Esophagus squamous epithelium (tissue), 5 donors: ENCODE measurements at places on chromosomes 4 and X.

DNA sequence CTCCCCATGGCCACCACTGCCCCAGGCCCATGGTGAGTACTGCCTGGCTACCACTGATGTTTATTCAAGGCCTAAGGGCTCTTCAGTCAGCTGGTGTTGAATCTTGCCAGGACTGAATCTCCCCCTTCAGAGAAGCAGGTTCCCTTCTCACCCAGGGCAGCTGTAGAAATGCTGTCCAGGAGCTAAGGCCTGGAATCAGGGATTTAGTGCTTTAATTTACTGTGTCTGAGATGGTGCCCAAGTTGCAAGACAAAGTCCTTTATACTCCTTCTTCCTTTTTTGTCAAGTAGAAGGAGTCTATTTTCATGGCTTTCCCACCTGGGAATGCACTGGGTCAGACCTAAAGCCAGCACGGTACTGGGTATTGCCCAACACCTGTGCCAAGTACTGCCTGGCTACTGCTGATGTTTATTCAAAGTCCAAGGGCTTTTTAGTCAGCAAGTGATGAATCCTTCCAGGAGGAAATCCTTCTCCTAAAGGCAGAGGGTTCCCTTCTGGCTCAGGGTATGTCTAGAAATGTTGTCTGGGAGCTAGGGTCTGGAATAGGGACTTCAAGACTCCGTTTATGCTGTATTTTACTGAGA lies 117.6 kb upstream of the ATOH1 start:
- DNase-seq = no peak

GRCh38 chr4:38289553-38289952 lies 329.4 kb downstream of the PTTG2 start:
- DNase-seq = no peak

DNA sequence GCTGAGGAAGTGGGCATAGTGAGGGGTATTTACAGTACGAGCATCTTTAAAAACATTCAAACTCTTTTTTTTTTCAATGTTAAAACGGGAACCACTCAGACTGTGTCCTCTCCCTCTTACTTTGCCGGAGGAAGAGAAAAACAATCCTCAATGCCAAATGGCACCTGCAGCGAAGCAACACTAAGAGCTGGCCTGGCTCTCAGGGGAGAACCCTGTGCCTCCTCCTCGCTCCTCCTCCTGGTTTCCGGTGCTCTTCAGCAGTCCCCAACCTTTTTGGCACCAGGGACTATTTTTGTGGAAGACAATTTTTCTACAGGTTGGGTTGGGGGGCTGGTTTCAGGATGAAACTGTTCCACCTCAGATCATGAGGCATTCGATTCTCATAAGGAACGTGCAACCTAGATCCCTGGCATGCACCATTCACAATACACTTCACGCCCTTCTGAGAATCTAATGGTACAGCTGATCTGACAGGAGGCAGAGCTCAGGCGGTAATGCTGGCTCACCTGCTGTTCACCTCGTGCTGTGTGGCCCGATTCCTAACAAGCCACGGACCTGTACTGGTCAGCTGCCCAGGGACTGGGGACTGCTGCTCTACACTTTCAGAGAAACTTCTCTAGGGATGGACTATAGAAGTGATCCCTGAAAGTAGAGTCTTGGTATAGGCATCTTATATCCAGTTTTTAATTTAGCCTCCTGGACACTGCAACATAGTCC lies 404.1 kb downstream of the RAPGEF2 start:
- no peak for DNase-seq

GRCh38 chrX:112779139-112779538 lies 61.5 kb downstream of the AMOT start:
- no peak for DNase-seq

DNA sequence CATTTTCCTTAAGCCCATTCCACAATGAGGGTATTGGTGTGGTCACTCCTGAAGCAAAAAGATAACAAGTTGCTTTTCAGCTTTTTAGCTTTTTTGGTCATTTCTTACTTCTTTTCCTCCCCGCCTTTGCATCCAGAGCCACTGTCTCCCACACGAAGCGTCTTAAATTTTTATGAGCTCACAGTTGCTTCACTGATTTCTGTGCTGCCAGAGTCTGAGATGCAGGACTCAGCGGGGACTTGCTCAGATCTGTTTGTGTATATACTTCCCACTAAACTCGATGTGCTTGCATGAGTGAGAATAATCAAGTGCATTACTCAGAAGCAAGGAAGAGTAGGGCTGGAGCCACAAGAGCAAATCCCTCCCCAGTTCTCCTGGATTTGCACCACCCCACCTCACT lies 80.2 kb upstream of the FHL1 start:
- DNase-seq = no peak

- no peak for DNase-seq
Observed at GRCh38 chr4:138833974-138834373, 181.6 kb upstream of the NOCT start.

DNA sequence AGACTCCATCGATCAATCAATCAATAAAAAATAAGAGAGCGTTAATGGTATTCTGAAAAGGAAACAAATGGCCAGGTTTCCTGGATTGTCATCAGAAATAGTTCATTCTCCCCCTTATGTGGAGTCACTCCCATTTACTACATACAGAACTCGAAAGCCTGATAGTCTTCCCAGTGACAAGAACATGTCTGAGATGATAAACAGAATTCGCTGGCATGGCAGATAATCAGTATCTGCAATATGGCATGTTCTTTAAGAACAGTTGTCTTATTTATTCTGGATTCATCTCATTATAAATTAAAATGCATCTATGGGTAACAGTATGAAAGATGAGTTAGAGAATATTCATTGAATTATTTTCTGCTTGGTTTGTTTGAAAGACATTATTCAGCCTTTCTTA lies 61.4 kb downstream of the LRP2BP start:
- DNase-seq = no peak

DNA sequence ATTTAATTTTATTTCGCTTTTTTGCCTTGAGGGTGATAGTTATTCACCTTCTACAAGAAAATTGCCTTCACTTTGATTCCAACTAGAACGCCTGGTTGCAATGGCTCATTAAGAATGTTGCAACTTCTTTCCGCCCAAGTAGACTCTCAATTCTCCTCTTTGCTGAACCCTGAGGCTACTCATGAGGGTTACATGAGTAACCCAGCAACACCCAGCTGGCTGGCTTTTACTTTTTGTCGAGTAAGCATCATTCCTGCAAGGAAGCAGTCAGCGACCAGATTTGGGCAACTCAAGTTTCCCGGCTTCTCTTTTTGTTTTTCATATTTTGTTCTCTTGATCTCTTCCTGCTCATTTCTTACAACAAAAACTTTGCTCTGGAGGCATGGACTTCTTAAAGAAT lies 495.4 kb downstream of the PACRGL start:
- no peak for DNase-seq

DNA sequence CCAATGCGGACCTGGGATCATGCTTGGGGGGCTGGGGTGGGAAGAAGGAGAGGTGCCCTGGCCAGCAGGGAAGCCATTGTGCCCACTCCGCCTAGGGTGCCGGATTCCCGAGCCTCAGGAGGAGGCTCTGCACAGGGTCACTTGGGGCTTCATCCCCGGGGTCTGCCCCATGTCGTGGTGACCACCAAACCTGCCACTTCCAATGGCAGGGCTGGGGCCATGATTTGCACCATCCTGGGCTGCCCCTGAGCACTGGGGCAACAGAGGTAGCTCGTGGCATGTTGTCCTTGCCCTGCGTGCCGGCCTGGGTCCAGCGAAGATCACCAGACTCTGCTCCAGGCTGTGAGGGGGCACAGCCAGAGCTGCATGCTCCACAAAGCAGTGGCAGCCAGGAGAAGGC lies 71.4 kb upstream of the DCAF12L2 start:
- DNase-seq = no peak

DNA sequence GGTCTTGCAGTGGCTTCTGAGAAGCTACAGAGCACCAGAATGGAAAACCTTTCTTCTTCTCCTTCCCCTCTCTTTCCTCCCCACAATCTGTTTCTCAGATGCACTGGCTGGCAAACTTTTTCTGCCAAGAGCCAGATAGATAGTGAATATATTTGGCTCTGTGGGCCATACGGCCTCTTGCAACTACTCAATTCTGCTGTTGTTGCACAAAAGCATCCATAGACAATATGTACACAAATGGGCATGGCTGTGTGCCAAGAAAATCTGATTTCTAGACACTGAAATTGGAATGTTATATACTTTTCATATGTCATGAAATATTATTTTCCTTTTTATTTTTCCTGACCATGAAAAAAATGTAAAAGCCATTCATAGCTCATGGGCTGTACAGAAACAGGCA lies 3.1 kb downstream of the PHEX start:
- no peak for DNase-seq

- DNase-seq = no peak
Observed at GRCh38 chrX:10754445-10754844, 134.1 kb upstream of the MID1 start.

- DNase-seq = no peak
Observed at GRCh38 chr4:8365951-8366350, 74.6 kb downstream of the ACOX3 start.

GRCh38 chr4:22515888-22516541 lies at the start of gene ADGRA3:
Gene ADGRA3 (minus strand): TSS chr4:22516066. CDS start chr4:22515784, 282 bp downstream.
- DNase-seq = no peak

DNA sequence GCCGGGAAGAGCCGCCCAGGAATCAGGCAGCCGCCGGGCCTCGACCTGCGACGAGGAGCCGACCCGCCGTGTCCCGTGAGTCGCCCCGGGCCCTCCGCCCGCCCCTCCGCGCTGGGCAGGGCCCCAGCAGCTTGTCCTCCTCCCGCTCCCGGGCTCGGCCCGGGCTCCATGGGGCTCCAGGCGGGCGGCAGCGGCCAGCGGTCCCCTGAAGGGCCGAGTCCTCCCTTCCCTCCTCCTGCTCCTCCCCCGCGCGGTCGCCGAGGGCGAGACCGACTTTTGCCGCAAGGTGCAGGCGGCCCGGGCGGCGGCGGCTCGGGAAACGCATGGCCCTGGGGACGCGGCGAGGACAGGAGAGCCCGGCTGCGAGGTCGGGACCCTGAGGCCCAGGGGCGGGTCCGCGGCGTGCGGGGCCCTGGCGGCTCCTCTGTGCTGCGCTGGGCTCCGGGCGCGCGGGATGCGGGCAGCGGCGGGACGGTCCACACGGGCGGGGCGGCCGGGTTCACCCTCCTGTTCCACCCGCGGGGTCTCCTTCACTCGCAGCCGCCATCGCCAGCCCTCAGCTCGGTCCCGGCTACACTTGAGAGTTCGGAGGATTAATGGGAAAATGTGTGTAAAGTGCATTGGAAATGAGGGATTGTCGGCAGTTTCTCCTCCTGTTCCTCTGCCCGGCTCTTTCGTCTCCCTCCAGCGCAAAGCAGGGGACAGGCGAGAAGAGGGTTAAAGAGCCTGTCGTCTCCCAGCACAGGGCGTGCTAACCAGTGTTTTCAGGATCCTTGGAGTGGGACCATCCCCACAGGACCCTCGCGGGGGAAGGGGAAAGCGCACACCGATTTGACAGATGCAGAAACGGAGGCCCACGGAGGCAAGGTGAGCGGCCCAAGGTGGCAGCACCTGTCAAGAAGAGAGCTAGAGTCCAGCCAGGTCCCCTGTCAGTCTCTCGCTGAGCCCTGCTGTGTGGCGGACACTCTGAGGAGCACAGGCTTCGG lies 16.6 kb upstream of the ZNF718 start:
- no peak for DNase-seq

- no peak for DNase-seq
Observed at GRCh38 chr4:62814510-62815047, 1594.7 kb downstream of the TECRL start.

GRCh38 chr4:10088135-10089010 lies 28.2 kb downstream of the WDR1 start:
- no peak for DNase-seq

GRCh38 chr4:56410247-56411062 lies 23.2 kb upstream of the AASDH start:
- no peak for DNase-seq
